ENCODE measurements at places on chromosomes 2 and 18. TPM values are rescaled to one million over a fixed set of nuclear protein-coding genes. Genes with fewer than 3 reads are reported as not detected.

The TMEM198 gene
- 4.5 TPM for total RNA-seq

The CUL3 gene
- 63.0 TPM for total RNA-seq

The SOWAHC gene
- total RNA-seq, result 26.9 TPM

The CTIF gene
- 0.49 TPM for total RNA-seq

The LOXHD1 gene
- total RNA-seq, result not detected

The PAIP2B gene
- 0.54 TPM for total RNA-seq

The ALPI gene
- not detected for total RNA-seq

The TCF7L1 gene
- total RNA-seq, result not detected

The DLGAP1 gene
- total RNA-seq, result not detected

The ASXL3 gene
- not detected for total RNA-seq

The FAM110C gene
- total RNA-seq, result 7.7 TPM

The PCARE gene
- not detected for total RNA-seq

The CRACDL gene
- total RNA-seq, result not detected

The MRO gene
- not detected for total RNA-seq

The KANSL1L gene
- total RNA-seq, result 14.5 TPM

The ZNF385B gene
- total RNA-seq, result not detected

The STAT4 gene
- 15.2 TPM for total RNA-seq

The TTC27 gene
- total RNA-seq, result 24.6 TPM

The DPP4 gene
- 22.0 TPM for total RNA-seq

- no peak for DNase-seq
These were observed 110.0 kb upstream of the GCFC2 start for GRCh38 chr2:75820693-75821092.

DNA sequence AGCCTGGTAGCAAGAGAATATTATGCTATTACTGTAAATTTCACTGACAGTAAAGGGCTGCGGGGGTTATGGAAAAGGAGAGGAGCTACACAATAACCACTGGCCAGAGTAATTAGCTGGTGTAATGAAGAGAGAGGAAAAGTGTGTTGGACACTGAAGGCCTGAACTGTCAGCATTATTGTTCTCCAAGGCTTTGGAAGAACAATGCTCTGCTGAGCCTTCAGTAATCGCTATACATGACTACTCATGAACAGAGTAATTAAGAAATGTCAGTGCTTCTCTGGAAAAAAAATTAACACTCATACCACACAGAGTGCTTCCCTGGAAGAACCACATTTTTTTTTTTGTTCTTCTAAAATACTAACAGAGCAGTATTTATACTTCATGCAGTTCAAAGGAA lies 931.3 kb downstream of the CPS1 start:
- DNase-seq, result no peak

DNA sequence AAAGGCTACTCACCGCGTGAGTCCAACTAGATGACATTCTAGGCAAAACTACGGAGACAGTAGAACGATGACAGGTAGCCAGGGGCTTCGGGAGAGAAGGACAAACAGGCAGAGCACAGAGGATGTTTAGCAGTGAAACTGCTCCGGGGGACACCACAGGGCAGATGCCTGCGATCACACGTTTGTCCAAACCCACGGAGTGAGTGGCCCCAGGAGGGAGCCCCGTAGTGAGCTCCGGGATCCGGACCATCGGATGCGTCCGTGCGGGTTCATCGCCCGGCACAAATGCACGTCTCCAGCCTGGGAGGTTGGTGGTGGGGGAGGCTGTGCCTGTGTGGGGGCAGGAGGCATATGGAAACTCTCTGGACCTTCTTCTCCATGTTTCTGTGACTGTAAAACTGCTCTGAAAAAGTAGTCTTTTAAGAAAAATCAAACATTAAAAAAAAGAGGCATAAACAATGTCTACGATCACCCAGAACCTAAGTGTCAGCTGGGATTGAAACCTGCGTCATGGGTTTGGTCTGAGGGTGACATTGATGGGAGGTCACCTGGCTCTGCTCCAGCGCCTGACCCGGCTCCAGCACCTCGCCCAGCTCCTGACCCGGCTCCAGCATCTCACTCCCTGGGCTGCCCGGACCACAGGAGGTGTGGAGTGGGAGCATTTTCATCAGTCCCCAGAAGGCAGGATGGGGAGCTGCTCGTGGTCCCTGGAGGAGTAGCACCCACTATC lies 83.0 kb upstream of the CTDP1 start:
- DNase-seq, result no peak

- no peak for DNase-seq
These were observed 152.8 kb upstream of the VRK2 start for GRCh38 chr2:57893786-57894185.

DNA sequence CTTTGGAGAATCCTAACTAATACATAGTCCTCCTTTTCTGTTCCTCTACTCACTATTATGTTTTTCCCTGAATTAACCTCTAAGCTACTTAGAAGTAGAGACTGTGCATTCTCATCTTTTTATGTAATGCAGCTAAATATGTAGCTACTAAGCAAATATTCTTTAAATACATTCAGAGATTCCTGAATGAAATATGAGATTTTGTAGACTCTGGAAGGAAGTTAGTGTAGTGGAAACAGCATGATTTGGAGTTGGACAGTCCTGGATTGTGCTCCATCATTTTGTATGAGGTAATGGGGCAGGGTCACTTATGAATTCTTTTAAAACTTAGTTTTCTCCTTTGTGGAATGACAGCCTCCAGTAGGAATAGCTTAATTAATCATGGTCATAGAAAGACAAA lies 24.7 kb upstream of the NT5C1B start:
- DNase-seq, result no peak

GRCh38 chr2:86229221-86229620 lies 30.0 kb downstream of the MRPL35 start:
- no peak for DNase-seq

DNA sequence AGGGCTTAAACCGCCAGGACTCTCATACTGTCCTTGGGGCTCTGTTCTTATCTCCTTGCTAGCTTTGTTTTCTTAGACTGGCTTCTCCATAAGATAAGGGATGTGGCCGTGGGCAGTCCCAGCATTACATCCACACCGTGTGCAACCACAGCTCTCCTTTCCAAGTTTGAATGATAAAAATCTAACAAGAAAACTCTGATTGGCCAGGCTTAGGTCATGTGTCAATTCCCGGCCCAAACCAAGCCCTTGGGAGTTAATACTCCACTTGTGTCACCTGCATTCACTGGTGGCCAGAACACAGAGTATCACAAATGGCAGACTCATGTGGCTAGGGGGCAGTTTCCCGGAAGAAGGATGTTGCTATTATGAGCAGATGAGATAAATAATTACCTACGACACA lies 43.2 kb upstream of the KDM3A start:
- no peak for DNase-seq

DNA sequence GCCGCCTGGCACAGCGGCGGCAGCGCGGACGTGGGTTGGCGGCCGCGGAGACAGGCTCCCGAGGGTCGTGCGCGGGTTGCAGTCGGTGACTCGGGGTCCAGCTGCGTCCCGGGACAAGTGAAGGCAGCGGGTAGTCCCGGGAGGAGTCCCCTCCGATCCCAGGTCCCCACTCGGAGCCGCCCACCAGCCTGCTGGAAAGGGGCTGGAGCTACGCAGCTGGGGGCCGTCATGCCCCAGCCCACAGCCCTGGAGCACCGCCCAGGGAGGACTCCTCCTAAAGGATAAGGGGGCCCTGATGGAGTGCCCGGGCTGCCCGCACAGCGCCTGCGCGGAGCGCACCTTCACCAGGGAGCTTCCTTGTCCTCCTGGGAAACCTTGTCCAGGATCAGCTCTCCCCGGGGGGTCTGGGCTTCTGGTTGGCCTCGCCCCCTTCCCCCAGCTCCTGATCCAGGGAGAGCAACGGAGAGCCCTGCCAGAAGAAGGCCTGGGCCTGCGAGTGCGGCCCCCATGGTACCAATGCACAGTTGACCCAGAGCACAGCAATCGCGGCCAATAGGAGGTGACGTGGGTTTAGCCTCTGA lies 25.9 kb upstream of the ALPP start:
- DNase-seq, result no peak

- DNase-seq, result no peak
These were observed 99.5 kb downstream of the RBMS1 start for GRCh38 chr2:160394153-160394552.

- DNase-seq, result no peak
These were observed 268.1 kb downstream of the PTGR3 start for GRCh38 chr18:74940856-74941255.

GRCh38 chr2:12110481-12110880 lies 364.0 kb downstream of the LPIN1 start:
- no peak for DNase-seq

- no peak for DNase-seq
These were observed 68.1 kb downstream of the C1D start for GRCh38 chr2:67994716-67995115.

- no peak for DNase-seq
These were observed 413 bp downstream of the ALKAL2 start for GRCh38 chr2:287471-287885.

- DNase-seq, result no peak
These were observed 44.8 kb upstream of the MAP3K20 start for GRCh38 chr2:173030561-173031490.

DNA sequence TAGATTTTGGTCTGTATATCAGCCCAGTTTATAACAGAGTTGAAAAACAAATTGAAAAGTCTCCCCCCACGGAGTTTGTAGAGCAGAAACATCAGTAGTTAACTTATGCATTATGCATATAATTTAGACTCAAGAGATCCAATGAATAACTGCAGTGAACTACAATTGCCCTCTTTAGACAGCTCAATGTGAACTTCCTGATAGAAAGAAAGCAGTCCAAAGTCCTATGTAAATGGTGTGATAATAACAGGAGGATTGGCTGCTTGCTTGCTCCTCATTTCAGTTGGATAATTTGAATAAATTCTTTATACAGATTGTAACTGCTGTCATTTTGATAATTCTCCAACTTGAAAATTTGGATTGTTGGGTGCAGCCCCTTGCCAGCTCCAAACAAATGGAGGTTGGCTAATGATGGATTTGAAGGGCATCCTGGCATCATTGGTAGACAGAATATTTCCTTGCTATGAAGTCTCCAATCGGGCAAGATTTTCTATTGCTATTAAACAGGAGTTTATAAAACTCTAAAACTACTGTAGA lies 297.1 kb downstream of the ASXL3 start:
- DNase-seq, result no peak

DNA sequence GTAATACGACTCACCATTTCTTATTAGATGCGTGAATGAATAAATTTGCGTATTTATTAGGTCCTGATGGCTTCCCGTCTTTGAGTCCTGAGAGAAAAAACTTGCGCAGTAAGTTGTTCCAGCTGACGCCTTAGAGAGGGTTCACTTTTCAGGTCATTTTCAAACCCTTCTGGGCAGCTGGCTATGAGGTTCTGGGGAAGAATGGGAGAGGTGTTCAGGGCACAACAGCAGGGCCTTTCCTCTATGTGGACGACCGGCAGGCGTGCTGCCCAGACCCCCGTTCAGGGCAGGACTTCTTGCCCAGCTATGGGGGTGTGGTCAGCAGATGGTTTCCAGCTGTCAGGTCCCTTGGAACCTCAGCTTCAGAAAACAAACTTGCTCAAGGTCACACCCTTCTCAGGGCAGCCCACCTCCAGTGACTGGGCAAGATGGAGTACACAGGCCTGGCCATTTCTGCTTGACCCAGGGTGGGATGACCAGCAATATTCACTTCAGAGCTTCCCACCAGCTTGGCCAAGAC lies 61.1 kb upstream of the TNP1 start:
- DNase-seq, result no peak

DNA sequence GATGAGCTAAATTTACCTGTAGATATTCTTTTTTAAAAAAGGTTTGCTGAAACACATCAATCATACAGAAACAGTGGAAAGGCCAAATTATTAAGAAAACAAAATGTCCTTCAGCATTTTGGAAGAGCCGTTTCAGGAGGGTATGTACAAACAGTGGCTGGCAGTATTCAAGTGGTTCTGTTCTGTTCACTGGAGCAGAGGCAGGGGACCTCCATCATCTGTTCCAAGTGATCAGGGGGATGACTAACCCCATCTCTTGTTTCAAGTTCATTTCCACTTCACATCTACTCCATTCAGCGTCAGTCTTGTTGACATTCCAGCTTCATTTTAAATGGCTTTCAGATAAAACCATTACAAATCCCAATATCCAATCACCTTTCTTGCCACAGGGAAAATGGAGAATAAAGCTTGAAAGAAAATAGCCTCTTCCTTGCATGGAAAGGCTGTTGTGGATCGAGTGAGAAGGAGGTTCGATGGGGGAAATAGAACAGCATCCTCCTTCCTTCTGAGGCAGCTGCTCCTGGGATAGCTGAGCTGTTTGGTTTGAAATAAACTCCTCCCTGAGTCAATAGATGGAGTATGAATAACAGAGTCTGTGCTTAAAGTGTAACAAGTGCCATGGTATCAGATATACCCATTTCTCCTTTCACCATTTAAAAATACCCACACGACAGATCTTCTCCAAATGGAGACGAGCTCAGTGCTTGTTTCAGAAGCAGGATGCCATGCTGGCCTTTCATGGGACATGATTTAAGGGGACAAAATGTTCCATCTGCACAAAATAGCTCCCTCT lies 63.7 kb upstream of the OTOF start:
- no peak for DNase-seq

GRCh38 chr2:42747422-42747821 lies 16.5 kb downstream of the OXER1 start:
- no peak for DNase-seq

DNA sequence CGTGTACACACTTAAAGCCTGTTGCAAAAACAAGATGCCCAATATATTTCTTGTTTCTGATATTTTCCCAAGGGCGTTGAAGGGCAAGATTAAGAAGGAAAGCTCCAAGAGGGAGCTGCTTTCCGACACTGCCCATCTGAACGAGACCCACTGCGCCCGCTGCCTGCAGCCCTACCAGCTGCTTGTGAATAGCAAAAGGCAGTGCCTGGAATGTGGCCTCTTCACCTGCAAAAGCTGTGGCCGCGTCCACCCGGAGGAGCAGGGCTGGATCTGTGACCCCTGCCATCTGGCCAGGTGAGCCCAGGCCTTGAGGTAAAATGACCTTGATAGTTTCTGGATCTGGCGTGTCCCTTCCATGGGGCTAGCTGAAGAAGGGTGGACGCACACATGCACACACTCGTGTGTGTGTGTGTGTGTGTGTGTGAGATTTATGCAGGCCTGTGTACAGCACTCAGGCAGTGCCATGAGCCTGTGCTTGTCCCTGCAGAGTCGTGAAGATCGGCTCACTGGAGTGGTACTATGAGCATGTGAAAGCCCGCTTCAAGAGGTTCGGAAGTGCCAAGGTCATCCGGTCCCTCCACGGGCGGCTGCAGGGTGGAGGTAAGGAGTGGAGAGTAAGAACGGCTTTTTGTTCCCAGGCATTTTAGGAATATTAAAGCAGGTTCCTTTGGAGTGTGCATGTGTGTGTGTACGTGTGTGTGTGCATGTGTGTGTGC lies 23.6 kb downstream of the MLPH start:
- no peak for DNase-seq

GRCh38 chr2:26914659-26915310 lies 55.7 kb upstream of the MAPRE3 start:
- DNase-seq, result no peak

DNA sequence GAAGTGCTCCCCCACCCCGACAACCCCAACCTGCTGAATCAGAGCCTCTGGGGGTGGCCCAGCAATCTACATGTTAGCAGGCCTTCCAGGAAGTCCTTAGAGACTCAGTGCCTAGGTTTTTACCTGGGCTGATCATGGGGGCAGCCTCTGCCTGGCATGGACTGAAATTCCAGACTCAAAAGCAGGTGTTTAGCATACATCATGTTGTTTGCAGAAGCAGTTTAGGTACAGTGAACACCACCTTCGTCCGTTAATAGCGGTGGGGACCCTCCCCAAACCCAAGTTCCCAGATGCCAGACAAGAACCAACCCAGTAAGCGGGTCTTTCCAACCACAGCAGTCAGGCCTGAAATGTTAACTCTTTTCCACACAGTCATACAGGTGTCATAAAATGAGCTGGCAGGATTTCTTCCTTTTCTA lies 26.4 kb upstream of the GALR1 start:
- DNase-seq, result no peak
